NCI-H774 (cell line): ENCODE measurements at places on chromosomes 7 and 10.
A peak's percentile ranks its signal among the peaks of the same experiment; 100 is the strongest.

GRCh38 chr10:92829042-92829785 lies 19.1 kb upstream of the EXOC6 start:
- no peak for DNase-seq

DNA sequence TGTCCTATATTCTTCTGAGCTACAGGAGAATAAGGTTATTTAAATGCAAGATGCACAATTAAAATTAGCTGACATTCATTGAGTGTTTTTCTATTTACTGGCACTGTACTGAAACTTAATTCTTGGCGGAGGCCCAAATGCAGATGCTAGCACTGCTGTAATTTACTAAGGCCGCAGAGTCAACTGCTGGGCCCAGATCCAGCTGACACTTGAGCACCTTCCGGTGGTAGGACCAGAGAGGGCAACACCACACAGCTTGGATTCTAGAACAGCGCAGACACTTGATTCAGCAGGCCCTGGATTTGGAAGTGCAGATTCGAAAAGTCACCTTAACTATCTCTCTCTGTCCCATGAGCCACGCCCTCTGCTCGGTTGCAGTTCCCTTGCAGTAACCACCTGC lies 228.6 kb upstream of the TMEM72 start:
- DNase-seq = no peak

DNA sequence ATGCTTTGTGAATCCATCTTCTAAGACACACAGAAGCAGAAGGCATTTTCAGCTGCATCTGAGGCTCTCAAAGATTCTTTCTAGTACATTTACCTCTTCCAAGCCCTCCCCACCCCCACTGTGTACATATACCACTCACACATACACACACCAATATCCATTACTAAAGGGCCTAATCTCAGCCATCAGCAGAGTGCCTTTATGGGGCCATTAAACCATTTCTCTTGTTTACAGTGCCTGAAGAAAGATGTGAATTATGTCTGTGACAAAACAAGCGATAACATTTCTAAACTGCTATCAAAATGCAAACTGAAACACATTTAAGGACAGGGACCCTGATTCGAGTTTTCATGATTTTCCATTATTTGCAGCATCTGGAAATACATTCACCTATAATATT lies 40.0 kb downstream of the ETV1 start:
- DNase-seq = peak; percentile 18

- DNase-seq = no peak
These were observed 348.4 kb downstream of the RPS24 start for GRCh38 chr10:78382047-78382446.

GRCh38 chr10:14200698-14201544 lies 129.8 kb downstream of the FRMD4A start:
- peak; percentile 59 for DNase-seq
